ENCODE measurements at places on chromosomes 6 and 20. TPM values are rescaled to one million over a fixed set of nuclear protein-coding genes. Genes with fewer than 3 reads are reported as not detected.

Gene CEP57L1
- 22.6 TPM for total RNA-seq

Gene DPPA5
- total RNA-seq, result not detected

DNA sequence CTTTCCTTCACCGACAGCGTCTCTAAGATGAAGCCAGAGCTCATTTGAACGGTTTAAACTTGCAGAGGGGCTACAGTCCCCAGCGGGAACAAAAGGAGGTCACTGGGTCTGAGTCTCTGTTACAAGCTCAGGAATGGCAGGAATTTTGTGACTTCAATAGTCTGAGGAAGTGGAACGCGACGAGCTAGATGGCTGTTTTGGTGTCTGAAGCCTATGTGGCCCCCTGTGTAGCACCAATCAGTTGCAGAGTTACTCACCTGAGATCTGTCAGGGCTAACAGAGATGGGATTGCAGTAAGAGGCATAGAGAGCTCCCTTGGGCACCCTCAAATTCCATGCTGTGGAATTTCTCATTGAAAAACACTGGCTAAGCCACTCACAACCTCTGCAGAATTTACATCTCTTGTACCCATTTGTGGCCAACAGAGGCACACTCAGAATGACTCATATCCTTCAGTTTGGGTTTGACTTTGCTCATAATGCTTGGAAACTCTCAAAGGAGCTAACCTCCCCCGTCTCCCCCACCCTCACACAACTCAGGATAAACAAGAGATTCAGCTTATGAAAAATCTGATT lies 7.1 kb upstream of the TCP11 start:
- no peak overlapping the region for H3K27ac ChIP-seq
- peak overlapping the region; percentile 23 for H3K4me3 ChIP-seq
- H3K36me3 ChIP-seq, result no peaks in the 10 kb centered on the region
- peaks cover 13% of the 10 kb centered on the region for H3K27me3 ChIP-seq
- peaks cover 17% of the 10 kb centered on the region for H3K4me1 ChIP-seq

- H3K27ac ChIP-seq, result no peak overlapping the region
- no peak for DNase-seq
- no peak overlapping the region for H3K4me3 ChIP-seq
- H3K4me1 ChIP-seq, result no peaks in the 10 kb centered on the region
- H3K27me3 ChIP-seq, result peaks cover 26% of the 10 kb centered on the region
Measured at GRCh38 chr6:73329201-73329600, 24.9 kb downstream of the DPPA5 start.

GRCh38 chr6:167828325-167828956 lies 1.7 kb downstream of the AFDN start:
- peak overlapping the region; percentile 84 for H3K4me3 ChIP-seq
- no peak overlapping the region for H3K27ac ChIP-seq
- no peak for DNase-seq
- peaks cover 5% of the 10 kb centered on the region for H3K36me3 ChIP-seq
- peaks cover 37% of the 10 kb centered on the region for H3K4me1 ChIP-seq

DNA sequence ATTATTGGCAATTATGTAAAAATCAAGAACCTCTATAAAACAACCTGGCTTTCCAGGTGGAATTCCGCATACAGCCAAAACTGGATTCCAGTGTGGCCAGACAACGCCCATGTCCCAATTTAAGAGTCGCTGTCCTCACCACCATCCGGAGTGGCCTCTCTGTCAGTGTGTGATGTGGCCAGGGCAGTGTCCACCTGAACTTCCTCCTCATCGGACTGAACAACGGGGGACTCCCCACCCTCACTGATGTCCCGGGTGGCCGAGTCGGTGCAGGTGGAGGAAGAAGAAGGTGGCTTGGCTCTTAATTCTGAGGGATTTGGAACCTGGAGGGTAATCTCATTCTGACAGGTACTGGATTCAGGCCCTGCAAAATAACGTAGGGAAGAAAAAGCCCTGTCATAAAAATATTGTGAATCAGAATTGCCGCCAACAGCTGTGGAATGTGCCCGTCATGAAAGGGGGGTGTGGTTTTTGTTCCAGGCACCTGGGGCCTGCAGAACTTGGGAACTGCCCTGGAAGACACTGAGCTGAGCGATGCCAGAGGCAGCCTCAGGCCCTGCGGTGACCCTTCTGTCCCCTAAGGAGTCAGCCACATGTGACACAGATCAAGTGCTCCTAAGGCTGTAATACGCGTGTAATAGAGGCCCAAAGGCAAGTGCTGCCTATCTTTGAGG lies 139.8 kb downstream of the DTNBP1 start:
- no peak for DNase-seq
- peaks cover 51% of the 10 kb centered on the region for H3K36me3 ChIP-seq
- no peak overlapping the region for H3K27ac ChIP-seq
- H3K4me1 ChIP-seq, result peaks cover 11% of the 10 kb centered on the region
- H3K27me3 ChIP-seq, result no peaks in the 10 kb centered on the region

Data from activated naive CD8-positive, alpha-beta T cell treated with anti-CD3 and anti-CD28 coated beads, Interleukin-2, amount 10 ng/mL, durations not matched to agents 7 days and 5 days (primary cell).